ENCODE measurements at places on chromosomes 5 and 9.

DNA sequence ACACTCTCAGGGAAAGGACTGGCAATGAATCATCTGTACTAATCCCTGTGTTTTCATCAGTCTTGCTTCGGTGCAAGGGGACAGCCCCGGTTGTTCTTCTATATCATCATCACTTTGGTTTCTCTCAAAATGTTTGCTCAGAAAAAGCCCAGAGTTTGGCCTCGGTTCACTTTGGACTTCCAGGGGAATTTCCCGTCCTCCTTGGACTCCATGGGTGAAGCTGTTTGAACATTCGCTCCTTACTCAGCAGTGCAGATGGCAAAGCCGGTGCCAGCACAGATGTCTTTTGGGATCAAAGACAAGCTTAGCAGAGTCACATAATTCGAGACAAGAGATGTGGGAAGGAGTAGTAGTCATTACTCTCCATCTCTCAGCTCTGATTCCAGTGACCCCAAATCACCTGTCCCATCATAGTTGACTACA, 69.8 kb upstream of the TNFSF8 start:
- peak; percentile 35 for DNase-seq

DNA sequence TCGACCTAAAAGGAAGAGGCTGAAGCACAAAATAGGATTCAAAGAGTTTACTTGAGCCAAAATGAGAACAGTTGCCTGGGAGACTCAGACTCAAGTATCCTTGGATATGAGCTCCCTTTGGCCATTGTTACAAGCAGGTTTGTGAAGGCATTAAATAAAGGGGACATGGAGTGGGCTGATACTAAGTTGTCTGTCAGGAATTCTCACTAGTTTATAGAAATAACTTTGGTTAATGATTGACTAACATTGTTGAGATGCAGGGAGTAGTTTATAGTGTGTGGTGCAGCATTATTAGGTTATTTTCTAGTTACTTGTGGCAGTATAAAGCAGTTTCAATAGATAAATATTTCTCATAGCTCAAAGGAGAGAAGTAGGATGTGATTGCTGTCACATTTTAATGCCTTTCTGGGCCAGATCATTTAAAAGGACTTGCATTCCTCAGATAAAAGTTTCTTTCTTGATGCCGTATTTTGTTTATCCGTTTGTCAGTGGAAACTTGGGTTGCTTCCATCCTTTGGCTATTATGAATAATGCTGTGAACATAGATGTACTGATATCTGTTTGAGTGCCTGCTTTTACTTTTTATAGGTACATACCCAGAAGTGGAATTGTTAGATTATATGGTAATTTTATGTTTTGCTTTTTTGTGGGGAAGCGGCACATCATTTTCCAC, 9.1 kb downstream of the AP3S1 start:
- no peak for DNase-seq

DNA sequence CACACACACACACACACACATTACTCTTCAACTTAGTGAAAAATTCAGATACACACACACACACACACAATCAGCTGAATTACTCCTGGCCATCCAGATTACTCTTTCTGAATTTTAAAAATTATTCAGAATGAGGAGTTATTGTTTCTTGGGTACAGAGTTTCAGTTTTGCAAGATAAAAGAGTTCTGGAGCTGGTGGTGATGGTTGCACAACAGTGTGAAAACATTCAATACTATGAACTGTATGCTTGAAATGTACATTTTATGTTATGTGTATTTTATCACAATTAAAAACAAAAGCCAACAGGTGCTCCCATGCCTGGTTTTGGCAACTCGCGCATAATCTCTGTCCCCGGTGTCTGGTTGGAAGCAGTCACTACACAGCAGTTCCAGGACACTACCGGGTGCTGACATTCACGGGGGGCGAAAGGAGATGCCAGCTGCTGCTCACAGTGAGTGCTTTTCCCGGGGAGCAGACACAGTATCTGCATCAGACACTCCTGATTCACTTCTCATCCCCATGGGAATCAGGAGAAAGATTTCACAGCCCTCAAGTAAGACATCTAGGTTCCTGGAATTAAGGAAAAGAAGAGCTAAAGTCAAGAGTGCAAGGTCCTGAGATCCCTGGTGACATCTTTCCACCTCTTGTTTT, 55.7 kb downstream of the LHFPL2 start:
- DNase-seq = no peak

GRCh38 chr5:55226934-55227663, at the start of gene MCIDAS:
MCIDAS (minus strand) TSS chr5:55227315; CDS start chr5:55227138, 177 bp downstream.
- DNase-seq = no peak

DNA sequence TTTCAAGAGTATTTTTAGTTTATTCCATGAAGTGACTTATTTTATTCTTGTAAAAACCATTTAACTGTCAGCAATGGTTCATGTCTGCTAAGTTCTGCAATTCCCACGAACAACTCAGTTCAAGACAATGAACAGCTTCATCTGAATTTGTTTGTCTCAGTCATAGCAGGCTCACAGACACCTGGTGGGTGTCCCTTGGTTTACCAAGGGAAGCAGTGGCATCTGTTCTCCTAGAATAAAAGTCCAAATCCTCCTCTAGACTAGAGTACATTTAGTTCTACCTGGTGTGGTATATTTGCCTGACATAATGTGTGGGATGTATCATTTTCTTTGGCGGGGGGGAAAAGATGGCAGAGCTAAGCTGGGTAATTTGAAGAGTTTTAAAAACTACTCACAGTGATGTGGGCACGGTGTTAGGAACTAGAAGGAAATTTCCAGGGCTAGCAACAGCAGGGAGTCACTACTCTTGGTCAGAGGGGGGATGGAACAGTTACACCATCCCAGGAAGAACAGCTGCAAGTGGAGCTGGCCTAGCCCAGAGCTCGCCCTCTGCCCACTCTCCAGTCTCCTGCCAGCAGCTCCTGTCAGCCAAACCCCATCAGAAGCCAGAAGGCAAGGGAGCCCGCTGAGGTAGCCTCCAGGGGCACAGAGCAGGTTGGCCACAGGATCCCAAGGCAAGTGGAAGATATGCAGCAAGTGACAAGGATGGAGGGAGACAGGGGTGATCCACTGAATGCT, 100.3 kb downstream of the PJA2 start:
- DNase-seq = no peak

DNA sequence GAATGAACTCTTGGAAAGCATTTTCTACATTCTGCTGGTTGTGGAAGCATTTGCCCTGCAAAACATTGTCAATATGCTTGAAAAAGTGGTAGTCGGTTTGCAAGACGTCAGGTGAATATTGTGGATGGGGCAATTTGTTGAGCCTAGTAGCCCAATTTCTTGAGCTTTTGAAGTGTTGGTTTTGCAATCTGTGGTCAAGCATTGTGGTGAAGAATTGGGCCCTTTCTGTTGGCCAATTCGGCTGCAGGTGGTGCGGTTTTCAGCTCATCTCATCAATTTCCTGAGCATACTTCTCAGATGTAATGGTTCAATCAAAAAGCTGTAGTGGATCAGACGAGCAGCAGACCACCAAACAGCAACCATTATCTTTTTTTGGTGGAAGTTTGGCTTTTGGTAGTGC, 426.8 kb upstream of the CDH9 start:
- no peak for DNase-seq

DNA sequence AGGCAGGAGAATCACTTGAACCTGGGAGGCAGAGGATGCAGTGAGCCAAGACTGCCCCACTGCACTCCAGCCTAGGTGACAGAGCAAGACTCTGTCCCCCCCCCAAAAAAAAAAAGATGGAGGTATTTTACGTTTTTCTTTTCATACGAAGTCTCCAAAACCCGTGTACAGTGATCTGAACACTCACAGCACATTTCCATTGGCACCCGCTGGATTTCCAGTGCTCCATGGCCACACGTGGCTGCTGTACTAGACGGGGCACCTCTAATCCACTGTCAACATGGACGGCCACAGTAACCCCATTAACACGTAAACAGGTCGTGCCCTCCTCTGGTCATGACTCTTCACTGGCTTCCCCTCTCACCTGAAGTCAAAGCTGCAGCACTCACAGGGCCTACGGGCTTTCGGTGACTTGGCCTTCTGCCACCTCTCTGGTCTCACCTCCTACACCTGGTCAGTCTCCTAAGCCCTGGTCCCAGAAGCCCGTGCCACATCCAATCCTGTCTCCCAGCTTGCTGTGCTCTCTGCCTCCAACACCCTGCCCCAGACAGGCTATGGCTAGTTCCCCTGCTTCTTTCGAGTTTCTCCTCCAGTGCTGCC, 22.1 kb downstream of the TBC1D9B start:
- DNase-seq = no peak

GRCh38 chr5:109859537-109859936, 169.8 kb downstream of the MAN2A1 start:
- DNase-seq = no peak

DNA sequence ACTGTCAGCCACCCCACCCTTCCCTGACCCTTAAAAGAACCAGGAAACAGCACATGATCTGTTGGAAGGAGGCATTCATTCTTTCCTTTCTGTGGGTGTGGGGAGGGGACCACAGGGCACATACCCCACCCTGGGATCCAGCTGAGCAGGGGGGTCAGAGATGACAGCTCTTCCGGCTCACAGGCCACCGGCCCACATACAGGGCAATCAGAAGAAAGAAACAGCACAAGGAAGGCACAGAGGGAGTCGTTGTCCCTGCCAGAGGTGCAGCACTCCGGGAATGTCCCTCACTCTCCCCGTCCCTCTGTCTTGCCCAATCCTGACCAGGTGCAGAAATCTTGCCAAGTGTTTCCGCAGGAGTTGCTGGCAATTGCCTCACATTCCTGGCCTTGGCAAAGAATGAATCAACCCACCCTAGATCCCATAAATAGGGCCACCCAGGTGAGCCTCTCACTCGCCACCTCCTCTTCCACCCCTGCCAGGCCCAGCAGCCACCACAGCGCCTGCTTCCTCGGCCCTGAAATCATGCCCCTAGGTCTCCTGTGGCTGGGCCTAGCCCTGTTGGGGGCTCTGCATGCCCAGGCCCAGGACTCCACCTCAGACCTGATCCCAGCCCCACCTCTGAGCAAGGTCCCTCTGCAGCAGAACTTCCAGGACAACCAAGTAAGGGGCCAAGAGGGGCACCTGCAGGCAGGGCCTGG, at the start of gene LCN2:
LCN2 (plus strand) TSS at position 453 of the 701 bp plus-strand sequence; CDS start at position 526, 73 bp downstream.
- DNase-seq = no peak

- DNase-seq = no peak
These were observed 12.6 kb upstream of the C5orf58 start for GRCh38 chr5:170220191-170220590.

DNA sequence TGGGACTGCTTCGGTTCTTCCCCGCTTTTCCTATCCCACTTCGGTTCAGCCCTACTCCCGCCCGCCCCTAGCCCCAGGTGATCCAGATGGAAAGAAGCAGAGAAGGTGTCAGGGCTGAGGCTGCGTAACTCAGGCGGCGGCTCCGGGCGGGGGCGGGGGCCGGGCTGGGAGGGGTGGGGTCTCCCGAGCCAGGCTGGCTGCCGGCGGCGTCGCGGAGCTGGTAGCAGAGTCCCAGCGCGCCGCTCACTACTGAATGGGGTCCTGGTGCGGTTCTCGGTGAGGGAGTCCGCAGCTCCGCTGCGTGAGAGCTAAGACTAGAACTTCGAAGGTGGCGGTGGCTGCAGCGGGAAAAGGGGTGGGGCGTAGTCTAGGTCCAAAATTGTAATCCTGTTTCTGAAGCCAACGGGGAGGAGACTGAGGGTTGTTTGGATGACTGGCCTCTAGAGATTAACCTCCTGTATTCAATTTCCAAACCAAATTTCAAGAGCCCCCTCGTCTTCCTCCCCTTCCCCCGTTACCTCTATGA, 1.4 kb downstream of the PRR16 start:
- no peak for DNase-seq

GRCh38 chr9:133793471-133793870, 55.3 kb upstream of the SARDH start:
- no peak for DNase-seq

DNA sequence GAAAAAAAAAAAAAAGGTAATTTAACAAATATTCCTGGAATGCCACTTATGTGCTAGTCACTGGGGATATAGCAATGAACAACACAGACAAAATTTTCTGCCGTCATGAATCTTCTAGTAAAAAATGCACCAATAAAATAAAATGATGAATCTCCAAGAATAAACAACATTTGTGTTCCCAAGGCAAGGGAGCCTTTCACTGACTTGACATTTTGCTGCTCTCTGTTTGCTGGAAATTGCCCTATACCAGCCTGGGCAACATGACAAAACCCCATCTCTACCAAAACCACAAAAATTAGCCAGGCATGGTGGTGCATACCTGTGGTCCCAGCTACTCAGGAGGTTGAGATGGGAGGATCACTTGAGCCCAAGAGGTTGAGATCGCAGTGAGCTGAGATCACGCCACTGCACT, 64.5 kb upstream of the ERBIN start:
- DNase-seq = no peak

DNA sequence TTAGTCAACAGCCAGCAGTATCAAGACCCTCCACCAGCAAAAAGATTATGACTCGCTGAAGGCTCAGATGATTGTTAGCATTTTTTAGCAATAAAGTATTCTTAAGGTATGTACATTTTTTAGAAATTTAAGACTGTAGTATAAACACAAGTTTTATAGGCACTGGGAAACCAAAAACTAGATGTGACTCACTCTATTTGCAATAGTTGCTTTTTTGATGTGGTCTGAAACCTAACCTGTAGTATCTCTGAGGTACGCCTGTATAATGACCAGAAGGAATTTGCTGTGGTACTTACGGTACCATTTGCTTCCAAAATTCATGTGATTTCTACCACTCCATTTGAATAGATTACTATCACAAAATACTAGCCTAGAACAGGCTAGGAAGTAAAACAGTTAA, 60.8 kb downstream of the WDR41 start:
- no peak for DNase-seq

- DNase-seq = peak; percentile 47
These were observed 59.1 kb upstream of the IER5L start for GRCh38 chr9:129237164-129237611.

- DNase-seq = no peak
These were observed 289.6 kb upstream of the ADAMTSL1 start for GRCh38 chr9:18184401-18184800.

- DNase-seq = no peak
These were observed 112.8 kb downstream of the CMYA5 start for GRCh38 chr5:79802406-79802805.
